Stimulated activated CD4-positive, alpha-beta T cell treated with anti-CD3 and anti-CD28 coated beads, Interleukin-15, amount 100 ng/mL, for 48 hours (primary cell): ENCODE measurements at places on chromosomes 4 and X.
A peak's percentile ranks its signal among the peaks of the same experiment; 100 is the strongest.

GRCh38 chr4:3233391-3234071 is 15.4 kb upstream of the MSANTD1 start:
- DNase-seq = no peak

DNA sequence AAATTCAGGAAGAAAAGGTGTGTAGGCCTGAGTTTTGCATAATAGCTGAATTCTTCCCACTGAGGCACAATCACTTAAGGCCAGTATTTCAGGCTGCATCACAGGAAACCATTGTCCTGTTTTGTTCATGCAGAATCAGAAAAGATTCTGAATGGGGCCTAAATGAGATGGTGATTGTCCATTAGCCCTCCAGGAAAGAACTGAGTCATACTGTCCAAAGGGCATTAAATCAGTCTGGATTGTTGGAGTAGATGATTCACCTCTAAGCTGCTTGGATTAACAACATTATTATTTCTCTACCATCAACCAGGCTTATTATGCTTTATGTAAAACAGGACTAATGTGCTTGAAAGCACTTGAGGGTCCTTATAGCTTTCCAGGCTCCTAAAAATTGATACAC is 36.2 kb downstream of the CT47B1 start:
- DNase-seq = no peak

GRCh38 chrX:71159335-71159734 is 14.7 kb downstream of the NLGN3 start:
- no peak for DNase-seq

DNA sequence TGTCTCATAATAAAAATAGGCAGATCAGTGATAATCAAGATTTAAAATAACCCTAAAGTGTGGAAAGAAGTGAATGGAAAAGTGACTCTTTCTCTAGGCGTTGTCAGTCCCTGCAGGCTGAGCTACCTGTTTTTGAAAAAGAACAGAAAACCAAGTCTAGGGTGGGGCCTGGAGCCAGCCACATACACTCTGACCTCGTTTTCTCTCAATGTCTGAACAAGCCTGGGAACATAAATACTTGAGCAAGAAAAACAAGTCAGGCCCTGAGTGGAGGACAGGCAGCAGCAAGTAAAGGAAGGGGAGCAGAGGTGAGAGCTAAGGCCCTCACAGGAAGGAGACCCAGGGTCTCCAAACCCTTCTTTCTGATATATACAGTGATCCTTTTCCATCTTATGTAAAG is 91.7 kb upstream of the HPF1 start:
- no peak for DNase-seq

DNA sequence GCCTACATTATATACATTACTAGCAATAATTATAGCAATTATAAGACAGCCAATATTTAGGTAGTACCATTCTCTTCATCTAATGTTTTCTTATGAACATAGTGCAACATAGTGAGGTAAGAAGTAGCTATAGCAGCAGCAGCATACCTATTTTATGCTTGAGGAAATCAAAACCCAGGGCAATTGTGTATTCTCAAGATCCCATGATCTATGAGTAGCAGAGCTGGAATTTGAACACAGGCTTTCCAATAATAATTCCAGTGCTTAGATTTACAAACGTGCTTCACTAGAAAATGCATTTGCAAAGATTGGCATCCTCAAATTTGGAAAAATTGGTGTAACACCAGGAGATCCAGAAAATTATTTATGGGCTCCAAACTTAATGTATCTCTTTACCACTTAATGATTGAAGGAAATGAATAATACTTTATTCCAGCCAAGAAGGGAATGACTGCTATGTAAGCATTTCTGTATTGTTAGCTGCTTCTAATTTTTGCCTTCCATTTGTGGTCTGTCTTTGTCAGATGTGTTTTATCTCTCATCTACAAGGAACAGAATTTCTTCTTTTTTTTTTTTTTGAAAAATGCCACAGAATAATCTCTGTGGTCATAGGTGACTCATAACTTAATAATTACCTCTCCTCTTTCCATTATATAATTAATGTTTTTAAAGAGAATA is 451.1 kb downstream of the ARAP2 start:
- DNase-seq = no peak

DNA sequence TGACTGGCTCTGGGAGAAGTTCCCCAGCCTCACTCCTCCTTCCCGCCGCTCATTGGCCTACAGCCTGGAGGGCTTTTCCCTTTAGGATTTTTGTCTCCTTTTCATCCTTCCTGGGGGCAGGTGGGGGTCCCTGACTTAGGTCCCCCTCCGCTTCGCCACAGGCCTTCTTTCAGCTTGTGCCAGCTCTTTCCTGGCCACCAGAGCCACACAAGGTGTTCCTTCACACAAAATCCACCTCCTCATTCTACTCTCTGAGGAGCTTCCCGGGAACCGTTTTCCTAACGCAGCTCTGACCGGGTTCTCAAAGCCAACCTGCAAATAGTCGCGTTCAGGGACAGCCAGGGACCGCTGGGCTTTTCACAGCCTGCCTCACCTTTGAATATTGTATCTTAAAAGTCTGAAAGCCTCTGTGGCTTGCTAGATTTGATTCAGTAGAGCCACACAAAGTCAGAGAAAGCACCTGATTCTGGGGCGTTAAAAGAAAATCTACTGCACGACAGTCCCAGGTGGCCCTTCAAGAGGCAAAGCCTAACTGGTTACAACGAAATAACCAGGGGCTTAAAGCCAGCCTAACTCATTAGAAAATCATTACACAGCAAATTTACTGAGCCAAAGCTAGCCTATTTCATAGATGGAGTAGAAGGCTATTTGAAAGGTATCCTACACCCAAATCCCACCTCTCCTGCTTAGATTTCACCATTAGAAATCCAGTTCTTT is 731 bp upstream of the GPC3 start:
- no peak for DNase-seq

GRCh38 chr4:99436976-99437722 is 2.0 kb upstream of the ADH7 start:
- DNase-seq = no peak

- no peak for DNase-seq
These were observed 54.2 kb downstream of the MOSPD2 start for GRCh38 chrX:14927401-14927800.

GRCh38 chrX:119758731-119759247 is 401 bp downstream of the SOWAHD start:
- DNase-seq = no peak

DNA sequence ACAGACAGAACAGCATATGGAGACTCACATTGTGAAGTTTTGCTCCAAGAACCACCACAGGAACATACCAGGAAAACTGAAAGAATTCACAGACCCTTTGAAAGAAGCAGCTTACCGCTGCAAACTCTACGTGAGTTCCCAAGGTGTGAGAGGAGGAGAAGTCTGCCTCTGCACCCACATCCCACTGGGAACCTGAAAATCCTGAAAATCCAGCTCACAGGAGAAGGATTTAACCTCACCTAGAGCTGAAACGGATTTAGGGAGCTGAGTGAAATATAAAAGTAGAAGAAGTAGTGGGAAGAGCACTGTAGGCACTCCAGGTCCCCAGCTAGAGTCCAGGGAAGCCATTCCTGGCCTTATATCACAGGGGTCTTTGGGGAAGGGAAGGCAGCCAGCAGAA is 80.0 kb downstream of the FHIP1A start:
- no peak for DNase-seq

DNA sequence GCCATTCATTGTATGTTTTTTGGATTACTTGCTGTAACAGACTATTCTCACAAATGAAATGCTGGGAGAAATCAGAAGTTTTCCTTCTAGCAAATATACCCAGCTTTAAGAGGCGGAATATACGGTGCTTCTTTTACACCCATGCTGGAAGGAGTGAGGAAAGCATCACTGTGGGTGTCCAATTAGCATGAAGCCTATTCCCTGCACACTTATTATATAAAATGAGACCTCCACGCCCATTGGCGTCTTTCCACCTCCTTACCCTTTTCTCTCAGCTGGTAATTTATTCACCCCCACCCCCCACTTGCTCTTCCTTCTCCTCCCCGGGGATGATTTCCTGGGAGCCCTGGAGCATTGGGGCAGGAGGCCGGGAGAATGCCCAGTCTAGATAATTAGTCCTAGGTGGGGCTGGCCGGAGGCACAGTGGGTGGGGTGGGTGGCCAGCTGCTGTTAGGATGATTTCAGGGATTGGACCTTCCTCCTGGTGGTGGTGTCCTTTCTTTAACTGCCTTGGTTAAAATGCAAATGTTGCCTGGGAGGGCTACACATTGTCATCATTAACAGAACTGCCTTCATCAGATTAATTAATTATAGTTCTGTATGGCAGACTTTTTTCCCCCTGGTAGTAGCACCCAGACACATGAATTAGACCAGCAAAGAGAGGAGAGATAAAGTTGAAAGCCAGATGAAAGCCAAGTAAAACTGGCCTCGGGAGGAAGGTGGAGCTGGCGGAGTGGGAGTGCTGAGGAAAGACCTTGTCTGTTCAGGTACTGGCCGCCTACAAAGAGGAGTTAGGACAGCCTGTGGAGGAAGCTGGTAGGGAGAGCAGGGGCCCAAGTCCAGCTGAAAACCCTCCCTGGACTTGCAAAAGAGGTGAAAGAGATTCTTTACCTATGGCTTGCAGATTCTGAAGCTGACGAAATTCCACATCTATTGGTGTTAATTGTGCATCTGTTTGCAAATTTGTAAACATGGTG is 11.4 kb downstream of the SHROOM2 start:
- DNase-seq = no peak

DNA sequence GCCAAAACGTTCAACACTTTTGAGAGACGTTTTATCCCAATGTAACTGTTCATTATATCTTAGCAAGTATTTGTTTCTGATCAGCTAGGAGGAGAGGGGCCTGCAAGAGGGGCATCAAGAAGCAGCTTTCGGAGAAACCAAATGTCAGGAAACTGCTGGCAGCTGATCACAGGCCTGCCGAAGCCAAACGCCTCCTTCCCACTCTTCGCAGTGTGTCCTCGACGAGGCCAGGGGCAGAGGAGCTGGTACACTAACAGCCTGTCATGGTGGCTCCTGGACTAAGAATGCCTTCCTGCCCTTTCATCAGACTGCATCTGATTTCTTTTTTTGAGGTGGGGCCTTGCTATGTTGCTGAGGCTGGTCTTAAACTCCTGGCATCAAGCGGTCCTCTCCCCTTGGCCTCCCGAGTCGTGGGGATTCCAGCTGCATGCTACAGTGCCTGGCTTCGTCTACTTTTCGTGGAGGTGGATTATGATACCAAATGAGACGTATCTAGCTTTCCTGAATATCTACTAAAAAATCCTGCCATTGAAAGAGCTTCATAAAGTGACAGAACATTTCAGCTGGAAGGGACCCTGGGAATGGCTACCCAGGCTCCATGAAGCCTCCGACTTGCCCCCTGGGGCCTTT is 134.8 kb downstream of the AFAP1 start:
- no peak for DNase-seq

GRCh38 chr4:7383266-7383665 is 51.5 kb downstream of the PSAPL1 start:
- DNase-seq = no peak

GRCh38 chr4:10673817-10674369 is 10.7 kb downstream of the CLNK start:
- DNase-seq = no peak

DNA sequence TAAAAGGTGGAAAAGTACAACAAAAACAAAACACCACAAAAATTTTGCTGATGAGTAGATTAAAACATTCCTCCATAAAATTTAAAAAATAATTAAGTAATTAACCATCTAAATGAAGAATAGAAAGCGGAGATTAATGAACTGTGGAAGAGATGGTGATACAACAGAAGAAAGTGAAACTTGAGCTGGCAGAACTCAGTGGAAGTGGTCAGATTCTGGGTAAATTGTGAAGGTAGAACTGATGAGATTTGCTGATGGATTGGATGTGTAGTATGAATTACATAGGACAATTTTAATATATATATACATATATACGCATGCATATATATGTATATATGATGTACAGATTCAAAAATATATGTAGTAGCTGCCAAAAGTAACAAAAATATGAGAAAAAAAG is 73.9 kb downstream of the AMOT start:
- no peak for DNase-seq

- peak; percentile 88 for DNase-seq
These were observed at the start of gene RLIM for GRCh38 chrX:74614093-74614909. Gene RLIM (minus strand): TSS chrX:74614624. CDS start chrX:74595977, 18,647 bp downstream.

DNA sequence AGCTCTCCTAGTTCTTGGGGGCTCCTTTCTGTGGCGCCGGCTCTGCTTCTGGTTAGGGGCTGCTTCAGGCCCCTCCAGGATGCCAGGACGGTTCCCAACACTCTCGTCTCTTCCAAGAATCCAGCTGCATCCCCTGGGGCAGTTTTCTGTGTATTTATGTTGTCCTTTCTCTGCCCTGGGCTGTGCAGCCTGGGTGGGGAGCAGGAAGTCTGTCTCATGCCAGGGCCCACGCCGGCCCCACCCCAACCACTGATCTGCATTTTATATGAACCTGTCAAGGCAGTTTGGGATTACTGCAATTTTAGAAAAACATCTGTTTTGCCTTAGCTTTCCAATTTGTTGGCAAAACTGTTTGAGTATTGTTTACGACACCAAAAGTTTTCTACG is 14.6 kb downstream of the CTBP1 start:
- DNase-seq = no peak

DNA sequence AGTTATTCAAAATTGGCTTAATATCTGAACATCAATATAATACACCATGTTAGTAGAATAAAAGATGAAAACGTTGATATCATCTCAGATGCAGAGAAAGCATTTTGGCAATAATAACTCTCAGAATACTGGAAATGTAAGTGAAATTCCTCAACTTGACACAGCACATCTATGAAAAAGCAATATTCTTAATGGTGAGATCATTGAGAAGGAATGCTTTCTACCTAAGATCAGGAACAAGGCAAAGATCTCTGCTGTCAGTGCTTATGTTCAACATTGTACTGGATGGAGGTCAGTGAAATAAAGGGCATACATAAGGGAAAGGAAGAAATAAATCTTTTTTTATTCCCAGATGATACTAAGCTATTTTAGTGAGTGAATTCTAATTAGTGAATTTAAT is 40.6 kb downstream of the MRPL1 start:
- DNase-seq = no peak

DNA sequence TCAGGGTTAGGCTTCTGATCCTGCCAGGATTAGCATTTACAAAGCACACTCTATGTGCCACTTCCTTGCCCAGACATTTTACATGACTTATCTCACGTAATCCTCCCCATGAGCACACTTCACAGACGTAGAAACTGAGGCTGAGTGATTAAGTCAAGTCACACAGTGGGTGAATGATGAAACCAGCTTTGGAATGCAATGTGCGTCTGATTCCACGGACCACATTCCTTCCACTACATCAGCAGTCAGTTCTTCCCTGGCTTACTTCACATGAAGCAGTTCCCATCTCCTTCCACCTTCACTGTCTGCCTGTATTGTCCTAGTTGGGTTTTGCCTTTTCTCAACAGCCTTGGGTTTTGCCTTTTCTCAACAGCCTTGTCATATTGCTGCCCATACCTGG is 134.3 kb upstream of the PPARGC1A start:
- no peak for DNase-seq

DNA sequence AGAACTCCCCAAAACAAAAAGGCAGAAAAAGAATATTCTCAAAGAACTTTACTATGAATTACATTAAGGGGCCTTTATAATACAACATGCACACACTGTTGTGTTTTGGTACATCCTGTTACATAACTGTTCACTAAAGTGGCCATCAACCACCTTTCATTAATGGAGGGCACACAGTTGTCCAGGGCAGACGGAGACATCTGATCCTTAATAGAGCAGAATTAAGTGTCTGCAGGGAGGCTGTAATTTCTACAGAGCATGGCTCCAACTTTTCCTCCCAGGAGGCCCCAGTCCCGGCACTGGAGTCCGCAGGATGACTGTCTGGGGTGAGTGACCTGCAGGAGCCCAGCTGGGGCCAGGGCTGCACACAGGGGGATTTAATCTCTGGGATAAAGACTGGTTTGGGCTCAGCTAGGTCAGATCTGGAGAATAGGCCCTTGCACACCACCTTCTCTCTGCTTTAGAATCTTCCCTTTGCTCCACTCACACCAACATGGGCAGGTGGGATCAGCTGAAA is 233.4 kb downstream of the MAML3 start:
- DNase-seq = no peak

- DNase-seq = no peak
These were observed 5.4 kb upstream of the BBS7 start for GRCh38 chr4:121875652-121876051.
